ENCODE measurements at places on chromosomes 16 and 17.

DNA sequence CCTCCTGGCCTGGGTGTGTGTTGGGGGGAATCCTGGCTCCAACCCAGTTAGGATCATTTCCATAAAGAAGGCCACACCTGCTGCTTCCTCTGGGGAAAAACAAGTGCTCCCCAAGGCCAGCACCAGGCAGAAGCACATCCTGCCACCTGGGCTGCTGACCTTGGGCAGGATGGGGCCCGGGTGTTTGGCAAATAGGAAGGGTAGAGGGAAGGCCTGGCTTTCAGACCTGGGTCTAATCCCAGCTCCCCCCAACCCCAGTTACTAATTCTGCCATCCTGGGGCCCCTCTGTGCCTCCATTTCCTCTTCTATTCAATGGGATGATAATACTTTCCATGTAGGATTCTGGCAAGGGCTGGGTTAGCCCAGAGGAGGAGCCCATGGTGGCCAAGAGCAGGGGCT lies 3.0 kb upstream of the NLRC5 start:
- DNase-seq = no peak

DNA sequence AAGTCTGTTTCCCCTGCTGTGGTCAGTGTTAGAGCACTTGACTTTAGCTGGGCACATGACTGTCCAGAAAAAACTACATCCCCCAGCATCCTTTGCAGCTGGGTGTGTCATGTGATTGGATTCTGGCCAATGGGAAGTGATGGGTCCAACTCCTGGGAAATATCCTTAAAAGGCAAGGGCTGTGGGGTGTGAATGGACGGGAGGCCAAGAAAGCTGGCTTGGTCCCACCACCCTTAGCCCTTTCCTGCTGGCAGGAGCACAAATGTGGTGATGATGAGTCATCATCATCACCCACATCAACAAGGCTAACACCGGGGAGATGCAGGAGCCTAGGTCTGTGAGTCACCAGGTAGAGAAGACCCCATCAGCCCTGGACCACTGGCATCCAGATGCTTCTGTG lies 341.7 kb downstream of the C16orf95 start:
- DNase-seq = peak; percentile 18

DNA sequence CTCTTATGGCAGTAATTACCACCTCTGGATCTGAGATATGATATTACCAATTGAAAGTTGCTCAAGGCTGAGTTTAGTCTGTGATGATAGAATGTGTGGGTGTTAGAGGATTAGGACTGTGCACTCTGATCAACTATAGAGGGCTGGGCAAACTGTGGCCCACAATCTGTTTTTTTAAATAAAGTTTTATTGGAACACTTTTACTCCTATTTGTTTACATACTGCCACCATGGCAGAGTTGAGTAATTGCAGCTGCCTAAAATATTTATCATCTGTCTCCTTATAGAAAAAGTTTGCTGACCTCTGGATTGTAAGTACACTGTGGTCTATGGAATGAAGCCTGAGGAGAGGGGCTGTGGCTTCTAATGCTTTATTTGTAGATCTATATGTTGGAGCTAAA lies 71.5 kb upstream of the N4BP1 start:
- DNase-seq = no peak

GRCh38 chr16:17439580-17439979 lies 31.2 kb downstream of the XYLT1 start:
- DNase-seq = no peak

- no peak for DNase-seq
Measured at GRCh38 chr17:50699410-50699809, 8.3 kb downstream of the ANKRD40 start.

DNA sequence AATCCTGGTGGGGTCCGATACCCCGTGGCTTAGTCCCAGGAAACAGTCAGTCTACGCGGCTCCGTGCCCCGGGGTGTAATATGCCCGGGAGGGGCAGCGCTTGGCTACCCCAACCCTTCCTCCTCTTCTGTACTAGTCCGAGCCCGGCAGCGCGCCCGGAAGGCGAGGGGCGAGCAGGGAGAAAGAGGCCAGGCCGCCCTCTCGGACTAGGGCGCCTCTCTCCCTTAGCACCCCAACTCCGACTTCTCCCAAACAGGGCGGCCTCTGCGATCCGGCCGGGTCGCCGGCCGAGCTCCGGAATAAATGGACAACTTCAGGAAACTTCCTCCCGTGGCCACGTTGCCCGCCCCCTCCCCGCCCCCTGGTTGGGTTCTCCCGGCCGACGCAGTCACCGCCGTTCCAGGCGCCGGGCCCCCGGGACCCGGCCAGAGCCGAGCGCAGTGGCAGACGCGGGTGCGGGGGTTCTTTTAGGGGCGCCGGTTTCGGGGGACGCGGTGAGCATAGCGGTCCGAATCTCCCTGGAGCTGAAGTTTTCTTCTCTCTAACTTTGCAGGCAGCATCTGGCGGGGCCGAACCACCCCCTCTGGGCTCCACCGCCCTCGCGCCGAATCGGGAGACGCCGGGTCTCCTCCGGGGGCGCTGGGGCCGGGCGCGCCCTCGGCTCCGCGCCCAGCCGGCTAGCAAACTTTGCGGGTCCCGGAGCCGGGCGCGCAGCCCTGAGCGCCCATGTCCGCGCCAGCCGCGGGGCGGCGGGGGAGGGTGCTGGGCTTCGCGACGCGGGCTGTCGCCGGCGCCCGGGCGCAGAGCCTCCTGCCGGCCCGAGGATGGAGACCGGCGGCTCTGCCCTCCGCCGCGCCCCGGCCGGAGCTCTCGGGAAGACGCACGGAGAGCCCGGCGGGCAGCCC lies at the start of gene SDK2:
Gene SDK2 (minus strand): TSS at position 301 of the 905 bp plus-strand sequence. CDS start 357 bp downstream, outside the sequence.
- DNase-seq = no peak

DNA sequence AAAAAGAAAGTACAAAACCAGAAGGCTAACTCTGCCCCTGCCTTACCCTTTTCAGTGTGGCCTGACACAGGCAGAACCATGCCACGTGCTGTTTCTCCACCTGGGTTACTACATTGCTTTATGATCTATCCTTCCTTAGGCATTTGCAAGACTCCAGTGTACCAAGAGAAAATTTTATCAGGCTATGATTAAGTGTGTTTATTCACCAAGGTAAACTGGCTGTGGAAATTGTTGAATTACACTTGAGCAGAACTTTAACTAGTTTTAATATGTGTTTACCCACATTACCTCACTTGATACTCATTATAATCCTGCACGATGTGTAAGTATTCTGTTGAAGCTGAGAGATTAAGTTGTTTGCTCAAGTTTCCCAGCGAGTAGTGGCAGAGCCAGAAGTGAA lies 129.7 kb upstream of the MYOCD start:
- no peak for DNase-seq

DNA sequence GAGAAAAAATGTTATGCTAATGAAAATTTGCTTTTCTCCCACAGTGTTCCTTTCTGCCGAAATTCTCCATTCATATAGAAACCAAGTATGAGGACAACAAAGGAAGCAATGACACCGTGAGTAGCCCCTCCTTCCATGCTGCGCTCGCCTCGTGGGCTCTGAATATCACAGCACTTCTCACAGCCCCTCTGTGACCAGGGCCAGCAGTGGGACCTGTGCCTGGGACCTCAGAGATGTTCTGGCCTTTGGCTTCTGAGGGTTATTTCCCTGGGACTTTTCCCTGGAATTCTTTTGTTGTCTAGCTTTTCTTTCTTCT lies 139.6 kb upstream of the NOL11 start:
- no peak for DNase-seq

- no peak for DNase-seq
Measured at GRCh38 chr16:89990799-89991198, 28.5 kb downstream of the DBNDD1 start.

DNA sequence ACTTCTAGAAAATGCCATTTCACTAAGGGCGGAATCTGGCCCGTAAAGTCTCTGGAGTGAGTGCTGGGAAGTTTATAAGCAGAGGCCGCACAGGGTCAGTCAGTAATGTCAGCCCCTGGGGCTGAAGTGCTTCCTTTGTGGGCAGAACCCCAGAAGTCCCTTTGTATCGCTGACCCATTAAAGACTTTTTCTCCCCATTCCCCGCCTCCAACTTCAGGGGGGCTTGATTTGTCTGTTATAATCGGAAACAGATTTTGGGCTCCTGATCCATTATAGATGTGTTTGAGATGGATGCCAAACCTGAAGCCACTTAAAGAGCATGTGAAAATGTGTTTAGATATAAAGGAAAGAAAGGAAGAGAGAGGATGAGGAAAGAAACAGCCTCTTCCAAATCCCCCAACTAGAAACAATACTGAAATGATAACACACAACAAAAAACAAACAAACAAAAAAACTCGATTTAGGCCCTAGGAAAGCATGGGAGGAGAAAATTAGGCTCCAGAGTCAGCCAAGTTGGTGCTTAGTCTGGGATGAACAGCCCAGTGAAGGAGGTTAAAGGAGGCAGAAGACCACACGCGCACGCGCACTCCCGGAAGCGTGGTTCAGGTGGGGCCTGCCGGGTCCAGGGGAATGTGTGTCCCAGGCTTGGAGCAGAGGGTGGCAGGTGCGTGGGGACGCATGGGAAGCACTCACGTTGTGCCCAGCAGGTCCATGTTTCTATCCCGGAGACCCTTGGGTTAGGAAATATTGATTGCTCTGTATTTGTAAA lies 27.1 kb downstream of the MSI2 start:
- DNase-seq = no peak

DNA sequence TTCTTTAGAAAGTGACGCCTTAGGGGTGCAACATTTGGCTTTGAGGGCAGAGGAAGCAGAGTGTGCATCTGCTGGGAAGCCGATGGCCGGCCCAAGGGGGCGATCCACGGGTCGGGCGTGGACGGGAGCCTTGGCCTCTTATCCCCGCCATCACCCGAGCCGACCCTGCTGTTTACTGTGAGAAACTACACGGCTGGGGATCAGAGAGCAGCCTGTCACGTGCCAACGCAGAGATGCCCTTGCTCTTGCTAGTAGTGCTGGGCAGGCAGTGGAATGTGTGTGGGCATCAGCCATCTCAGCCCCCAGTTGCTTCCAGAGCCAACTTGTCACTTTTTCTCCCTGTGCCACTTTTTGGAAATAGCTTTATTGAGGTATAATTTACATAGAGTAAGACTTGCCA lies 26.7 kb upstream of the ITGB4 start:
- no peak for DNase-seq

DNA sequence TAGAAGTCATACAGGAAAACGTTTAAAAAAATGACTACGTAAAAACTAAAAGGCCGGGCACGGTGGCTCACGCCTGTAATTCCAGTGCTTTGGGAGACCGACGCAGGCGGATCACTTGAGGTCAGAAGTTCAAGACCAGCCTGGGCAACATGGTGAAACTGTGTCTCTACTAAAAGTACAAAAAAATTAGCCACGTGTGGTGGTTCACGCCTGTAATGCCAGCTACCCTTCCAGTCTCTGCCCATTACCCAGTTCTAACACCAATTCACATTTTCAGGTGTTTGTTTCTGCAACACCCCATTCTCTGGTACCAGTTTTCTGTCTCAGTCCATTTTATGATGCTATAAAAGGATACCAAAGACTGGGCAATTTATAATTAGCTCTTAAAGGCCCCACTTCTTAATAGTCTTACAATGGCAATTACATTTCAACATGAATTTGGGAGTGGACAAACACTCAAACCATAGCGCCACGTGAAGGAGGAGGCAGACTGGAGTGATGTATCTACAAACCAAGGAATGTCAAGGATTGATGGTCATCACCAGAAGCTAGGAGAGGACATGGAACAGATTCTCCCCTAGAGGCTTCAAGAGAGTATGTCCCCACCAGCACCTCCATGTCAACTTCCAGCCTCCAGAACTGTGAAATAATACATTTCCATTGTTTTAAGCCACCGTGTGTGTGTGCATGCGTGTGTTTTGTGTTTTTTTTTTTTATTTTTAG lies 791 bp upstream of the C17orf75 start:
- no peak for DNase-seq

DNA sequence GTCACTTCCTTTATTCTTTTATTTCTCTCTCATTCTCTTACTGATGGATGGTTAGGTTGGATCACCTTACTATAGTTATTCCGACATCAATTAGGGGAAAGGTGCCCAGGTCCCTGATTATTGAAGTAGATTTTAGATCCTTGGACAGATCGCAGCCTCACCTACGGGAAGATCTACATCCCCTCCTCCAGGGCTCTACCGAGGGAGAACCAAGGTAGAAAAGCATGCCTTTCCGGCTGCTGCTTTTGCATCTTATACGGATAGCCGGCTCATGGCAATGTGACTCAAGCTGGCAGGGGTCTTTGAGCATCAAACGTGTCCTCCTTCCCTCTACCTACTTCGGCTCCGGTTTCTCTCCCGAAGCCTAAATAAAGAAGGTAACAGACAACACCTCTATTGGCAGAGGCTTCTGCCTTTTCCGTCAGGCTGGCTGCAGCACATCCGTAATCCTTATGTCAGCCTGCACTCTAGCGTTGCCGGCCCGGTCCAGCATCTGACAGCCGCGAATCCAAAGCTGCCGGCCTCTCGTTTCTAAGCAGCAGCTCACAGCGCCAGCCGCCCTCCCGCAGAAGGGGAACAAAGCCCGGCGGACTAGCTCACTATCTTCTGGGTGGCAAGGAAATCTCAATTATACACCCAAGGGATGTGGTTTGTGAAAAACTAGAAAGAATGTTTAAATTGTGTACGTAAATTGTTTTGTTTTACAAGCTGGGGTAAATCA lies 46.9 kb downstream of the IRX6 start:
- no peak for DNase-seq

DNA sequence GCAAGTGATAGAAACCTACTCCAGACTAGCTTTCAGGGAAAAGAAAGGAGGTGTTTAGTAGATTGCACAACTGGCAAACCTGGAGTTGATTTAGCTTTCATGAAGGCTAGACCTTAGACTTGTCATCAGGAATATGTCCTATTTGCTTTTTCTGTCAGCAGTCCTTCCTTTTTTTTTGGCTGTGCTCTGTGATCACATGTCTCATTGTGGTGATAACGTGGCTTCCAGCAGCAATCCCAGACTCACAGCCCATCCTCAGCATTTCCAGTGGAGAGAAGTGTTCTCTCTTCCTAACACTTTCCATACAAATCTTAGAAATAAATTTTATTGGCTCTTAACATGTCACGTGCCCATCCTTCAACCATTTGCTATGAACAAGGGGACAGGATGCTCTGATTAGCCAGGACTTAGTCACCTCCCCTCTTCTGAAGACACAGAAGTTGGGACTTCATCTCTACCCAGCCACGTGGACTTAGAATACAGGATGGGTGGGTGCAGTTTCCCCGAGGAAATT lies 74.7 kb downstream of the CDH13 start:
- DNase-seq = no peak

DNA sequence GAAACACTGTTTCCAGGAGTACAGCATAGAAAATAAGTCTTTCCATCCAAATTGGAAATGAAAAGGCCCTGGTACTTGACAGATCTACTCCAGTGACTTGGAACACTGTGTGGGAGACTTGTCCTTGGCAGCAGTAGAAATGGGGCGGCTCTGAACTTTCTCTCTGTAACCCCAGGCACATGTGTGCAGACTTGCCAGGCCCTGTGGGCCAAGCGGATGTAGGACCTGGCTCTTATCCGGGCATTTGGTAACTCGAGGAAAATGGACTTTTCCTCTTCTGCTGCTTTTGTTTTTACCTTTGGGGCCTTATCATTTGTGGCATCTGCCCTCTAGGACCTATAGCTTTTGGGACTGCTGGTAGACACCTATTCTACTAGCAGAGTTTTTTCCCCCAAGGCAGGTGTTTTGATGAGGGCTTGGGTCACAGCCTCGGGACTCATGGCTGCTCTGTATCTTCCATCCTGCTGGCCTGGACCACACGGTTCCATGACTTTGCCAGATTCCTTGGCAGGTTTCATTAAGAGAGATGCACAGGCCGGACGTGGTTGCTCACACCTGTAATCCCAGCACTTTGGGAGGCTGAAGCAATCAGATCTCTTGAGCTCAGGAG lies 43.5 kb downstream of the SMPD3 start:
- DNase-seq = no peak
